Pulmonary artery endothelial cell (primary cell): ENCODE measurements at places on chromosomes 11 and 22. TPM values are rescaled to one million over a fixed set of nuclear protein-coding genes. Genes with fewer than 3 reads are reported as not detected.

The VSIG10L2 gene
- not detected in 2 replicates for total RNA-seq

The SCN4B gene
- 0.13 and 0.21 TPM in 2 replicates for total RNA-seq

The SPATA19 gene
- total RNA-seq = not detected in 2 replicates

The KCNA4 gene
- total RNA-seq = not detected in 2 replicates

The TAGLN gene
- total RNA-seq = 41.3 and 92.3 TPM in 2 replicates

The OR8B8 gene
- total RNA-seq = not detected in 2 replicates

DNA sequence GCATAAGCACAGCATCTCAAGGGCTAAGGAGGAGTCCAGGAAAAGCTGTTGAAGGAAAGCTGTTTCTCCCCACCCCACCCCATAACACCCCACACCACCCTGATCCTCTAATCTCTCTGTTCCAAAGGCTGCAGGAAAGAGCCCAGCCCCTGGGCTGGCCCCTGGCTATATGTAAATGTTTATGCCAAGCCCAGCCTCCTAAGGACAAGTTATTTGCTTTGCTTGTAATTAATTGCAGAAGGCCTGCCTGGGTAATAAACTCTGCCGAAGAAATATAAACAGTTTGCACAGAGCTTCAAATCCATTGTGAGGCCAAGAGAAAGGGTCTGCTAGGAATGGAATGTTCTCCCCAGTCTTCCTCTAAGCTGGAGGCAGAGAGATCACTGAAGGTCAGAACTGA is 21.2 kb downstream of the ARRB1 start:
- DNase-seq = no peak

DNA sequence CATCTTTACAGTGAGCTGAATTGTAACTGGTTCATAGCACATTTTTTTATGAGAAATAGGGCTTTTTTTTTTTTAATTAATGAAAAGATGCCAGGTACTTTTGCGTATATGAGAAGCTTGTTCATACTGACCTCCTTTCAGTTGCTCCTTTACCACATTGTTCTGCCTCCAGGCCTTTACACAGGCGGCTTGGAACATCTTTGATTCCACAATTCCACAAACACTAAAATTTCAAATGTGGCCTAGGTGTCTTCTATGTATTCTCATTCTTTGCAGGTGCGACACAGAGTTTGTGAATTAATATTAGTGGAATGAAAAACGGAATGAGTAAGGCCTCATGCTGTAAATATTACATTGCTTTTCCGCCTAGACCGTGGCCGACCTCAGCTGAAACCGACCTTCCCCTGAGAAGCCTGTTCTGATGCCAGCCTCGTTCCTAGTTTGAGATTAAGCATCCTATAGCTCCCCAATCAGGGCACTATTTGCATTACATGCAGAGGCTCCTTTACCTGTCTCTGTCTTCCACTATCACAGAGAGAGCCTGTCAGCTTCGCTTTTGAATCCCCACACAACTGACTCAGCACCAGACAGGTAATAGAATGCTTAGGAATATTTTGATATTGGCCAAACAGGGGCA is 125.8 kb downstream of the LDLRAD3 start:
- no peak for DNase-seq

DNA sequence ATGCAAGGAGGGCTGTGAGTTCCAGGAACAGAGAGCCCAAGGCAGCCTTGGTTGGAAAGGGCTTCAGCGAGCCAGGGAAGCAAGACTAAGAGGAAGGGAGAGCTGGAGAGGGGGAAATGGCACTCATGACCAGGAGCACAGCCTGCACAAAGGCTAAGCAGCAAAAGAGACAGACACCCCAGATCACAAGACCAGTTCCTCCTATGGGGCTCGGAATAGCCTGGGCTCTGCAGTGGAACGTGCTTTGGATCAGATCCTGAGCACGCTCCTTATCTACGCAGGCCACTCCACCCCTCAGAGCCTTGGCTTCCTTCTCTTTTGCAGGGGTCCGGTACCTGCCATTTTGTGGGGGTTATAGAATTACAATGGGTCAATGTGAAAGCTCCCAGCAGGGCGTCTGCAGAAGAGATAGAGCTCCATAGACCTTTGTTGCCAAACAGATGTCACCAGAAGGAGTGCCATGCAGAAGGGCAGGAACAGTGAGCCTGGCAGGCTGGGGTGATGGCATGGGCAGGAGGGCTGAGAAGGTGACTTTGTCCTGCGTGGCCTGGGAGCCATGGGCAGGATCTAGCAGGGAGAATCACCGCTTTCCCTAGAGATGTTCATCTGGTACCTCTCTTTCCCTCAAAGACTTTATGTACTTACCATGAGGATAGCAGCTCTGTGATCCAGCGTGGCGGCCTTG is 33.8 kb downstream of the ZC3H7B start:
- no peak for DNase-seq

DNA sequence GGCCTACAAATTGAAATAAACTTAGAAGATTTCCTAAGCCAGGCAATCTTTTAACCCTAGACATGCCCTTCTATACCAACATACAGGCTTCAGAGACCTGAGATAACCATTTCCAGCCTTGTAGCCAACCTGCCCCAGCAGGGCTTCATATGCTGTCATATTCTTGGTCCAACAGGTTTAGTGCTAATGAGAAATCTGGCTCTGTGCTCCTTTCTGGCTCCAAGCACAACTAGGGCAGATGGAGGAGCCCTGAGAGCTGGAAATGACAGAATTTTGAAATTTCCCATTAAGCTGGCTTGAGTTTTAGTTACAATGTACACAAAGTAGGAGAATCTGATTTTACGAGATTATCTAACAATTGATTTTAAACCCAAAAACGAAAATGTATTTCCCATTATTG is 323.0 kb upstream of the CCDC90B start:
- no peak for DNase-seq

GRCh38 chr11:90171359-90171758 is 36.9 kb downstream of the NAALAD2 start:
- no peak for DNase-seq

DNA sequence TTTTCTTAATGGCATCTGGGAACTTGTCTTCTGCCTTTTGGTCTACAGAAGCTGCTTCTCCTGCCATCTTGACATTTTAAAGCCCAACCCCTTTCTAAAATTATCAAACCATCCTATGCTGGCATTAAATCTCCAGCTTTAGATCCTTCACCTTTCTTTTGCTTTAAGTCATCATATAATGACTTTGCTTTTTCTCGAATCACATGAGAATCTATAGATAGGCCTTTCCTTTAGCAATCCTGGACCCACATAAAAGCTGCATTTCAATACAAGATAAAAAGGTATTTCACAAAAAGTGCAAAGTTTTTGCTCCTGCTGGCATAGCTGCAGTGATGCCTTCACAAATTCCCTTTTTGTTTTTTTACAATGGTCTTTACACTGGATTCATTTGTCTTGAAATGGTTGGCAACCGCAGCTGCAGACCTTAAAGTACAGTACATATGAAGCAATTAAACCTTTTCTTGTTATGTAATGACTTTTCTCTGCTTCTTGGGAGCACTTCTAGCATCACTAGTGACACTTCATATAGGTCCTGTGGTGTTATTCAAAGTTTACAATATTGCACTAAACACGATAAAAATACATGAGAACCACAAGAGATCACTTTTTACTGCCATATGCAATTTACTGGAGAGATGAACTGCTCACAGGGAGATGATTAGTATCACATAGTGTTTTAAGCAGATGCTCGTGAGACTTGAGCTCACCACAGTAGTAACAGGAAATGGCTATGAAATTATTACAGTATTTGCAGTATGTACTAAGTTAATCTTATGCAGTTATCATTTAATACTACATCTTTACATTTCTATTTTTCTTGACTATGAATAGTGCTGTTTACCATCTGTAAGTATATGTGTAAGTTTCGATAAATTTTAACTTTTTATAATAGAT is 41.6 kb downstream of the ACER3 start:
- no peak for DNase-seq

DNA sequence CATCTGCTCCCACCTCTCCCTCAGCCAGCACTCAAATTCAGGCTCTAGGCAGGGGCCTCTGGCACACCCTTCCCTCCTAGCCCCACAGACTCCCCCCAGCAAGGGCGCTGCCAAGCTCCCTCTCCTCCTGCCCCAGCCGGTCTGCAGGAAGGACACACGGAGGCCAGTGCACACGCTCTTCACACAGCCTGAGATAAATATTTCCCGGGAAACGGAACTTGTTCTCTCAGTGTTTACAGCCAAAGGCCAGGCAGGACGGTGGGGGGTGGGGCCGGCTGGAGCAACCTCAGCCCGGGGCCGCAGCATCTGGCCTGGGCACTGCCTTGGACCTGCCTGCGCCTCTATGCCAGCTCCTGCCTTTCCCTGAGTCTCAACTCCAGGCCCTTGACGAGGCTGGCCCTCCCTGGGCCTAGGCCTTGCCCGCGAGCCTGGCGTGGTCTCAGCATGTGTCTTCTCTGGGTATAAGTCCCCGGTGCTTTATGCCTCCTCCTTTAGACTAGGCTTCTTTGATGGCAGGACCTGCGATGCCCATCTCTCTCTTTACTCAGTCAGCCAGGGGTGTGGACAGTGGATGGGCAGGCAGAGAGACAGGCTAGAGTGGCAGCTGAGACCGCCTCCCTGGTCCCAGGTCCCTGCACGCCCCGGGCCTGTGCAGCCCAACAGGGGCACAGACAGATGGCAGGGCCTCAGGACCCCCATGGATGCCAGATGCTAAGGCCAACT is 48.4 kb downstream of the PDE2A start:
- DNase-seq = peak; percentile 59

GRCh38 chr11:85123752-85124231 is 503.4 kb downstream of the DLG2 start:
- DNase-seq = no peak

GRCh38 chr11:12402025-12402424 is 24.7 kb downstream of the PARVA start:
- DNase-seq = no peak

- no peak for DNase-seq
These were observed 22.2 kb downstream of the PTPRJ start for GRCh38 chr11:48002561-48002960.

- DNase-seq = no peak
These were observed 64.2 kb downstream of the THAP12 start for GRCh38 chr11:76316726-76317125.

GRCh38 chr11:72932132-72932570 is 117.9 kb downstream of the ATG16L2 start:
- DNase-seq = no peak

DNA sequence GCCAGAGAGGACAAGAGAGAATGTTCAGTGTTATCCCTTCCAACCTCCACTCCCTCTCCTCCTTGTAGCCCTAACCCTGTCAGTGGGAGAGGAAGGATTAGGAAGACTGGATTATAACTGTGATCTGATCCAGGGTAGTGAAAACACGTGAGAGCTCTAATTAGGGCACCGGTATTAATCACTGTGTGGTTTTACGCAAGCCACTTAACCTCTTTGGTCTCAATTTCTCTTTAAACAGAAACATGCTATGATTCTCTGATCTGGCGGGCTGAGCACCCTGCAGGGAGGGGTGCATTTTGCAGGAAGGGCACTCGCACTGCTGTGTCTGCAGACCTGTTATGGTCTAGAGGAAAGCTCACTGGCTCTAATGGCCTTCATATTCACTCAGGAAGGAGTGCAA is 11.5 kb downstream of the RPL27A start:
- no peak for DNase-seq

- DNase-seq = no peak
These were observed 43.8 kb downstream of the NAT10 start for GRCh38 chr11:34149274-34149673.

DNA sequence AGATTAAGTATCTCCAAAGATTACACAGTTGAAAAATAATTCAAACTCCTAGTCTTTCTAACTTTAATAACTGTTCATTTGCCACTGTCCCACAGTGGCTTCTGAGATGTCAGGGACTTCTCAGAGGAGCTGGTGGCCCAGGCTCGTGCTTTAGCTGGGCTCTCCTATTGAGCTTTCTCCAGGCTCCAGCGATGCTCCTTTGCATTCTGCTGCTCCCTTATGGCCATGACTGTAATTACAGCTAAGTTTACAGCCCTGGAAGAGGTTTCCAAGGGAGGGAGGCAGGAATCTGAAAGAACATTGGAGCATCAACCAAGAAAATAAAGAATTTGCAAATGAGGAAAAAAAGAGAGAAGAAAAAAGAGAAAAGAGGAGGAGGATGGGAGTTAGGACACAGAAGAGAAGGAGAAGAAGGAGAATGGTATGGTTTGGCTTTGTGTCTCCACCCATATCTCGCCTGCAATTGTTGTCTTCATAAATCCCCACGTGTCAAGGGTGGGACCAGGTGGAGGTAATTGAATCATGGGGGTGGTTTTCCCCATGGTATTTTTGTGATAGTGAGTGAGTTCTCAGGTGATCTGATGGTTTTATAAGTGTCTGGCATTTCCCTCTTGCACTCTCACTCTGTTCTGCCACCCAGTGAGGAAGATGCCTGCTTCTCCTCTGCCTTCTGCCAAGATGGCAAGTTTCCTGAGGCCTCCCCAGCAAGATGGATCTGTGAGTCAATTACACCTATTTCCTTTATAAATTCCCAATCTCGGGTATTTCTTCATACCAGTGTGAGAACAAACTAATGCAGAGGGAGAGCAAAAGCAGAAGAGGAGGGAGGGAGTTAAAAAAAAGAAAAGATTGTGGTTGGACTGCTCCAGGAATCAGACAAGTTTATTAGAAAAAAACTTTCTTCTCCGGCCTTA is 857.0 kb downstream of the KCNA4 start:
- peak; percentile 64 for DNase-seq

GRCh38 chr11:1101318-1102089 is 26.8 kb downstream of the MUC2 start:
- DNase-seq = no peak

- DNase-seq = no peak
These were observed 51.5 kb upstream of the ZBED5 start for GRCh38 chr11:10909141-10909883.

GRCh38 chr11:132803436-132803835 is 728.9 kb downstream of the OPCML start:
- no peak for DNase-seq

DNA sequence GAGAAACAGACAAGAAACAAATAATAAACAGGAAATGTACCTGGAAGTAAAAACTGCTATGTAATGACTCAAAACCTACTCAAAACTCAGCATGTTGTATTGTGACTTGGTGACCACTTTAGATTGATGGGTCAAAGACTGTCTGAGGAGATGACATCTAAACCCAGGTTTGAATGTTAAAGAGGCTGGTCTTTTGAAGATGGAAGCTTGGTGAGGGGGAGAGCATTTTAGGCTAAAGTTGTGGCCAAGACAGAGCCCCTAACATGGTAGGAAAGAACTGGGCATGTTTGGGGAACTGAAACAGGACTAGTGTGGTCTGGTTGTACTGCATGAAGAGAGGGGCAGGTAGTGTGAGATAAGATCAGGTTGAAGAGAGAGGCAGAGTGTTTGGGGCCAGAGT is 85.3 kb upstream of the MYO18B start:
- no peak for DNase-seq

DNA sequence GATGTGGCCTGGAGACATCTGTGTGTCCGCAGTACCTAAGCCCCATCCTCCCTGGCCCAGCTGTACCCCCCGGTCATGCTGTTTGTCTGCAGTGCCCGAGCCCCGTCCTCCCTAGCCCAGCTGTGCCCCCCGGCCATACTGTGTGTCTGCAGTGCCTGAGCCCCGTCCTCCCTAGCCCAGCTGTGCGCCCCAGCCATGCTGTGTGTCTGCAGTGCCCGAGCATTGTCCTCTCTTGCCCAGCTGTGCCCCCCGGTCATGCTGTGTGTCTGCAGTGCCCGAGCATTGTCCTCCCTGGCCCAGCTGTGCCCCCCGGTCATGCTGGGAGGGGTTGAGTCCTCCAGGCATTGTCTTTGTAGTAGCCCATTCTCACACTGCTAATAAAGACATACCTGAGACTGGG is 7.6 kb upstream of the ARSA start:
- DNase-seq = no peak

GRCh38 chr11:10494636-10495463 is 39.8 kb downstream of the AMPD3 start:
- DNase-seq = no peak
